ENCODE measurements at places on chromosomes 6 and 20.

DNA sequence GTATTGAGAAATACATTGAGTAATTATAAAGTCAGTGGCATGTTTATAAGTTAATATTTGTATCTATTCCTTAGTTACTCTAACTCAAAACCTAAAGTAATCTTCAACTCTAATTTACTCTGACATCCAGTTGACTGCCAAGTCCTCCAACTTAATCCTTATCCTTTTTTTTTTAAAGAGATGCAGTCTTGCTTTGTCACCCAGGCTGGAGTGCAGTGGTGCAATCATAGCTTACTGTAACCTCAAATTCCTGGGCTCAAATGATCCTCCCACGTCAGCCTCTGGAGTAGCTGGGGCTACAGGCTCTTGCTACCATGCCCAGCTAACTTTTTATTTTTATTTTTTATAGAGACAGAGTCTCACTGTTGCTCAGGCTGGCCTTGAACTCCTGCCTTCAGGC, 24.4 kb downstream of the PTPN1 start:
- peak; percentile 40 for DNase-seq

GRCh38 chr6:150691463-150691862, 91.8 kb downstream of the PLEKHG1 start:
- DNase-seq: peak; percentile 75

GRCh38 chr6:89729818-89730217, 89.8 kb downstream of the MDN1 start:
- DNase-seq: no peak

GRCh38 chr20:11569163-11569562, 348.5 kb upstream of the BTBD3 start:
- DNase-seq: no peak

DNA sequence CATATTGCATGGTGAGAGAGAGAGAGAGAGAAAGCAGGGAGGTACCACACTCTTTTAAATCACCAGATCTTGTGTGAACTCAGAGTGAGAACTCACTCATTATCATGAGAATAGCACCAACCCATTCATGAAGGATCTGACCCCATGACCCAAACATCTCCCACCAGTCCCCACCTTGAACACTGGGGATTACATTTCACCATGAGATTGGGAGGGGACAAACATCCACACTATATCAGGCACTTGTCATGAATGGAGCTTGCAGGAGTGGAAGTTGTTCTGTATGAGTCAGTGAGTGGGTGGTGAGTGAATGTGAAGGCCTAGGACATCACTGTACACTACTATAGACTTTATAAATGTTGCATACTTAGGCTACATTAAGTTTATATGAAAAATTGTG, 47.7 kb upstream of the RNF182 start:
- DNase-seq: no peak

DNA sequence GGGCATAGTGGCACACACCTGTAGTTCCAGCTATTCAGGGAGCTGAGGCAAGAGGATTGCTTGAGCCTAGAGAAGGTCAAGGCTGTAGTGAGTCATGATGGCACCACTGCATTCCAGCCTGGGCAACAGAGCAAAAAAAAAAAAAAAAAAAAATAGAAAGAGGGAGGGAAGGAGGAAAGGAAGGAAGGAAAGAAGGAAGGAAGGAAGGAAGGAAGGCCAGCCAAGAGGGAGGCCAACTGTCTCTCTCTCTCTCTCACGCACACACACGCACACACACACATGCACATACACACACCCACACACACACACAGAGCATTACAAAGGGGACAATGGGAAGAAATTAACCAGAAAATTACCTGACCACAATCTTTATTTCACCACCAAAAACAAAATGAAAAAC, 50.6 kb upstream of the COL9A1 start:
- no peak for DNase-seq

GRCh38 chr6:99091985-99092384, 144.2 kb upstream of the FBXL4 start:
- peak; percentile 1 for DNase-seq

DNA sequence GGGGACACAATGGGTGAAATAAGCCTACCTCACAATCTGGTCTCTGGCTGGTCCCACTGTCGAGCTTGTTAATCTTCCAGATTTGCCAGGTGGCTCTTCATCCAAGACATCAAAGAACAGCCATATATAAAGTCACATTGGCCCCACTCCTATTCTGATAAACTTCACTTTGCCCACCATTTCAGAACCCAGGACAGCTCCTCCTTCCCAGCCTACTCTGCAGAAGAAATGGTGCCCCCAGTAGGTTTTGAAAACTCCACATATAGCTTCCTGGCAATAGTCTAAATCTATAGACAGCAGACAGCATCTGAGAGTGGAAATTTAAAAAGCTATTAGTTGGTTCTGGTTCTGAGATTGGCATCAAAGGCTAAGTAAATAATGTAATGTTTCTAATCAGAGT, 143.1 kb upstream of the PCSK2 start:
- DNase-seq: no peak

DNA sequence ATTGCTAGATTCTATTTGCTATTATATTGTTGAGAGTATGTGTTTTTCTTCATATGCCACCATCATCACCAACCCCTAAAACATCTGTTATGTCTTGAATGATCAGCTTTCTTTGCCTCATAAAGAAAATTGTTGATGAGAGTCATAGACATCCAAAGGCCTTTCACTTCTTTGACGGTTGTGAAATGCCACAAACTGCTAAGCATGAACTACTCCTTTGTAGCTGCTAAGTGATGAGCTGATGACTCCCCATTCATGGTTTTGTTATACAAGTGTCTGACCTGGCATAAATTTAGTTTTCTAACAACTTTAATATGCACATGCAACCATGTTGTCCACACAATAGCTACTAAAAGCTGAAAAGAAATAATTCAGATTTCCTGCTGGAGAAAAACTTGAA, 684 bp upstream of the MED23 start:
- no peak for DNase-seq

DNA sequence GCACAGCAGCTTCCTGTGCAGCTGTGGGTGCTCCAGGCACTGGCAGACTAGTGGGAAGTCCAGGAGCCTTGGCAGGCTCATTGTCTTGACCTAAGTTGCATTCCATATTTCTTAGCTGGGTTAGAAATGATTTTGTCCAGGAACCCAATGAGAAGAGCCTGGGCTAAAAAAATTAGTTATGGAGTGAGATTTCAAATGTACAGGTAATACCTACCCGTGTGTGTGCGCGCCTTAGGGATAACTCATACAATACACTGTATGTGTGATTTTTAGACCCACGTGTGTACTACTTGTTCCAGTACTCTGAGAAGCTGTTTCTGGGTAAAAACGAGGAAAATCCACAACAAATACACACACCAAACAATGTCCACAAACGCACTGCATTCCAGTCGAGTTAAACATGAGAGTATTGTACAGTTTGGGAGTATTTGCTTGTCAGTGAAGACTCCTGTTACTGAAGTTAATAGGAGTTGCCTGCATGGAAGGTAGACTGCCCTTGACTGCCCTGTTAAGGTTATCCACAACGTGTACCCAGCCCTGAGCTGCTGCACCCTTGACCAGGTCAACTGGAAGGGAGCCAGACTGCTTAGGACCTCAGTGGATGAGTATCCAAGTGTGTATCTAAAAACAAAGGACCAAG, 1.4 kb downstream of the PAQR8 start:
- DNase-seq: no peak

- no peak for DNase-seq
Measured at GRCh38 chr20:21520702-21521595, 7.1 kb upstream of the NKX2-2 start.

DNA sequence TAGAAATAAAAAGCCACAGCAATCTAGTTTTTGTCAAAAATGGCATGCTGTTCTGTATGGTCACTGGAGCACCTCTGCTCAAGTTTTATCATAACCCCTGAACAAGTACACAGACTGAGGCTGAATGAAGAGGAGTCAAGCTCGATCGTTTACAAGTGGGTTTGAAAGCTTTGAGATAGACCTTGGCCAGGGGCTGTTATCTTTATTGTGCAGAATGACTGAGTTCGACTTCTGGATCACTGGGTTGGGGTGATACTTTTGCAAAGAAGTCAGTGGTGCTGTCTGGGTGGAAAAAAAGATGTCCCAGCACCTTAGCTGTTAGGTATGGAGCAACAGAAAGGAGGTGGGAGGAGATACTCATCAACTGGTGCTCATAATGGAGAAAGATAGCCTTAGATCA, 446.0 kb downstream of the HACE1 start:
- DNase-seq: no peak

GRCh38 chr20:50717312-50717711, 14.1 kb upstream of the PARD6B start:
- DNase-seq: no peak

DNA sequence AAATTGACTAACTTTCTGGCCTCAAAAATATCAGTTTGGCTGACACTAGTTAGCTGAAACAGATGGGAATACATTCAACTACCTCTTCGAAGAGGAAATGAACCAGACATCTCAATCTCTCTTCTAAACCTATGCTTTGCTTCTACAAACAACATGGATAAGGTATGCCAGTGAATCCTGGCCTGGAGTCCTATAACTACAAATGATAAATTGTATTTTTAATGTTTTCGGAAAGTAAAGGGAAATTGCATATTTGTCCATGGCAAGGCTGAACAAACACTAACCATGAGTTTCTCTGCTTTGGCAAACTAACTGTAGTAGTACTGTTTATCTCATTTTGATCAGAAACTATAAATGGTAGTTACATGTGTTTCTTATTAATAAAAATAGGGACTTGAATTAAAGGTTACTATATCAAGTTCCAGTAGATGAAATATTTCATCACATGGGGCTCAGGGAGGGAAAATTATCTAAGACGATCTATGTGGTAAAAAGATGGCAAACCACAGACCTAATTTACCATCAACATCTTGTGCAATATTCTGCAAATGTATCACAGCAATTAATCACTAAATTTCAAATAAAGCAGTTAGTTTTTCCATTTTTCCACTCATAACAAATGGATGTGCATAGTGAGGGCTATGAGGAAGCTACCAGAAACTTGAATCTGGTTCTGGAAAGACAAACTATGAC, 76.8 kb downstream of the COL12A1 start:
- no peak for DNase-seq

GRCh38 chr6:115443825-115444478, 616.7 kb downstream of the FRK start:
- DNase-seq: no peak

DNA sequence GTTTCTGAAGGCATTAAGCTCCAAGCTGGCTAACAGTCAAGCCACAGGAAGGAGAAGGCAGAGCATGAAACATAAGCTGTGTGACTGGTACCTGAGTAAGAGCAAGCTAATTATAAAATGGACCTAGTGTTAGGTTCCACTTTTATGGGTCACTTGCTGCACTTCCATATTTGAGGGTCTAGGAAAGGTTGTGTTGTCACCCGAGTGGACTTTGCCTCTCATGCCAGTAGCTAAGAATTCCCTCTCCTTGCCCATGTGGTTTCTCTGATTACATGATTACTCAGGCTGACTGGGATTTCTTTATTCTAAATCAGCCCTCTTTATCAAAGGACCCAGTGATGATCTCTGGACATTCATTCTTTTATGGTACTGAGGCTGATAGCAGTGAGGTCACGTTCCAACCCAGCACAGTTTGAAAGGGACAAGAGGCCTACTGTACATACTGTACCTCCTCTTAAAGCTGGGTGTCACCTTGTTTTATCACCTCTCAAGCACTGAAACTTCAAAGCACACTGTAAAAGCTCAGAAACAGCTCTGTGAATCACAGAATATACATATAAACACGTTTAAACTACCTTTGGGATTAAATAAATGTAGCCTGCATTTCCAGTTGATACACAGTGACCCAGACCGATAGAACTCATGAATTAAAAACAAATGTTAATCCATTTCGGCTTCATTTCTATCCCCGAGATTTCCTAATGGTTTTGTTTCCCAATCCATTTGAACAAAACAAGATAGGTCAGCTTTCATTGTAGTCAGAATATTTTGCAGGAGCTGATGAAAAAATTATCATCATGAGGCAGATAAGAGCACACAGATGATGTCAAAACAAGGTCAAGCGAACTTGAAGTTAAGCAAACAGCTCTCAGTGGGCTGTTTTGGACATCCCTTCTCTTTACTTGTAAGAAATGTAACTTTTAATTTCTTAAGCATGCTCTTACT, 96.5 kb downstream of the ALDH8A1 start:
- DNase-seq: no peak

DNA sequence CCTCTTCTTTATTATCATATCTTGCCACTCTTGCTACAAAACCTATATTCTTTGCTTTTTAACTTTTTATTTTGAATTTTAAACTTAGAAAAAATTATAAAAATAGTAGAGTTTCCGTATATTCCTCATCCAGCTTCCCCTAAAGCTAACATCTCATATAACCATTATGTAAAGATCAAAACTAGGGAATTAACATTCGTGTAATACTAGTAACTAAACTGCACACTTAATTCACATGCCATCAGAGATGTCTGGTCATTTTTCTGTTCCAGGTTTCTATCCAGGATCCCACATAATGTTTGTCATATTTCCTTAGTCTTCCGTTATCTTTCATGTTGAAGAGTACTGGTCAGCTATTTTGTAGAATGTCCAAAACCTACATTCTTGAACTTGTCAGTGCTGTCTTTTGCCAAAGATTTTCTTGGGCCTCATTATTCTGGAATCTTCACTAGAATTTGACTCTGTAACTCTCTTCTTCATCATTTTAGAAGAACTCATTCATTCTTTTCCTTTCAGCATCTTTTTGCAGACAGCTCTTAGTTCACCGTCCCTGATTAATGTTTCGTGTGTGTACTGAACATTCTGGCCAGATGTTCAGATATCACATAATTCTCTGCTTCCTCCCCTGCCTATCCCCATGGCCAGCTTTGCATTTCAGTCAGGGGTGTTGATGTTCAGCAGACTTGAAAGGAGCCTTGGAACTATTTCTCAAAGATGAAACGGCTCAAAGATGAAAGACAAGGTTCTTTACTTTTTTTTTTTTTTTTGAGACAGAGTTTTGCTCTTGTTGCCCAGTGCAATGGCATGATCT, 9.4 kb downstream of the CTNNBL1 start:
- DNase-seq: no peak

DNA sequence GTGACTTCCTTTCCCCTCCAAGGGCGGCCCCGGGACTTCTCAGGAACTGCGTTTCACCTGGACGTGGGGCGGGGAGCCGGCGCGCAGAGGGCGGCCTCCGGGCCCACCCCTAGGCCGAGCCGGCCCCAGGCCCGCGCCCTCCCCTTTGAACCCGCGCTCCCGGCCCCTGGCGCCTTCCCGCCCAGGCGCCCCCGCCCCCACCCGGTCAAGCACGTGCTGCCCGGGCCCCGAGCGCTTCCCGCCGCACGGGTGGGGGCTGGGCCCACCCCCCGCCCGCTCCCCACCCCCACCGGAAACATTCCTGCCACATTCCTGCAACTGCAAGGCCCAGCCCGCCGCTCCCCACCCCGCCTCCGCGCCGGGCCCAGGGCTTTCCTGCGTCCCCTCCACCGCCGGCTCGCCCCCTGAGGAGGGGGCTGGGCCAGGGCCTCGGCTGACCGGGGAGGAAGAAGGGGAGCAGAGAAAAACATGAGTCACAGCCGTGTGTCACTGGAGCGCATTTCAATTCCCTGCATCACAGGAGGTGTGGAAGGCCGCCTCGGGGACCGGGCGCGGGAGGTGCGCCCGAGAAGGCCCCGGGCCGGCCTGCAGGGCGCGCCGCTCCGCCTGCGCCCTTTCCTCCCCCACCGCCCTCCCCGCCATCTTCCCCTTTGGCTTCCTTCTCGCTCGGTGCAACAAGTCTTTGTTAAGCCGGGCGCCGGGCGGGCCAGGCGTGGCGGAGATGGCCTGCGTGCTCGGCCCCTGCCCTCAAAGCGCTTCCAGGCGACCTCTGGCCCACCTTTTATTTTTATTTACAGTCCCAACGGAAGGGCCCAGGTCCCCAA, 1.2 kb upstream of the HMGA1 start:
- peak; percentile 19 for DNase-seq

Data from MV-4-11 (cell line).